Stimulated activated CD4-positive, alpha-beta T cell treated with anti-CD3 and anti-CD28 coated beads, TNF-alpha, amount 100 ng/mL, for 1 hour (primary cell): ENCODE measurements at places on chromosomes 2 and 18.

GRCh38 chr2:156322051-156322685 is 10.4 kb downstream of the NR4A2 start:
- DNase-seq = no peak

GRCh38 chr2:20486571-20486970 is 39.7 kb downstream of the RHOB start:
- DNase-seq = no peak

DNA sequence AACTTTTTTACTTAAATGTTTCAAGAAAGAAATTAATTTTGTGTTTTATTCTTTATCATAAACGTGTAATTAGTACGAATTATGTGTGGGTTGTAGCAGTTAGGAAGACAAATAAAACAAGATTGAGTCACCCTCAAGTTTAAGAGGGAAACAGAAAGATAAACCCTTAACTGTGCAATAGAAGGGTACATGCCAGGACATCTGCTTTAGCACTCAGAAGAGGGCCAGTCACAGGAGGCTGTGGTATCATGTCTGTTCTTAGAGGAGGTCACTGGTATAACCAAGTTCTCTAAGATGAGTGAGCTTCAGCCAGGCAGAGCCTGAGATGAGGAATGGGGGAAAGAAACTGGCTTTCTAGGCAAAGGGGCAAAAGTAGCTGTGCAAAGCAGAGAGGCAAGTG is 42.4 kb upstream of the GRHL1 start:
- DNase-seq = no peak

DNA sequence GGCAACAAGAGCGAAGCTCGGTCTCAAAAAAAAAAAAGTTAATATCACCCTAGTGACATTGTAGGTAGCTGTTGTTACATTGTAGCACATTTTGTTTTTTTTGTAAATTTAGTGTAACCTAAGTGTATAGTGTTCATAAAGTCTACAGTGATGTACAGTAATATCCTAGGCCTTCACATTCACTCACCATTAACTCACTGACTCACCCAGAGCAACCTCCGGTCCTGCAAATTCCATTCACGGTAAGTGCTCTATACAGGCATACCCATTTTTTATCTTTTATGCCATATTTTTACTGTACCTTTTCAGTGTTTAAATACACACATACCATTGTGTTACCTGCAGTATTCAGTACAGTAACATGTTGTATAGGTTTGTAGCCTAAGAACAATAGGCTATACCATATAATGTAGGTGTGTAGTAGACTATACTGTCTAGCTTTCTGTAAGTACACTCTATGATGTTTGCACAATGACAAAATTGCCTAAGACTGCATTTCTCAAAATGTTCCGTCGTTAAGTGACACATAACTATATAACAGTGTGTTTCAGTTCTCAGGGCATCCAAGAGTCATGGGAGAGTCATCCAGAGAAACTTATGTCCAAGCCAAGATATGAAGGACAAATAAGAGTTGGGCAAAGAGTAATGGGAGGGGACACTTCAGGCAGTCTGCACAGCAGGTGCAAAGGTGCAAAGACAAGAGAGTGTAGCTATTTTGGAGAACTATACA is 68.4 kb downstream of the TANK start:
- DNase-seq = no peak

- DNase-seq = no peak
Measured at GRCh38 chr2:188466761-188467160, 175.1 kb downstream of the GULP1 start.

GRCh38 chr2:118539290-118539689 is 308.2 kb downstream of the EN1 start:
- no peak for DNase-seq

GRCh38 chr2:213224366-213224765 is 59.9 kb upstream of the SPAG16 start:
- DNase-seq = no peak

GRCh38 chr2:108215794-108216211 is 24.0 kb upstream of the SULT1C3 start:
- no peak for DNase-seq

DNA sequence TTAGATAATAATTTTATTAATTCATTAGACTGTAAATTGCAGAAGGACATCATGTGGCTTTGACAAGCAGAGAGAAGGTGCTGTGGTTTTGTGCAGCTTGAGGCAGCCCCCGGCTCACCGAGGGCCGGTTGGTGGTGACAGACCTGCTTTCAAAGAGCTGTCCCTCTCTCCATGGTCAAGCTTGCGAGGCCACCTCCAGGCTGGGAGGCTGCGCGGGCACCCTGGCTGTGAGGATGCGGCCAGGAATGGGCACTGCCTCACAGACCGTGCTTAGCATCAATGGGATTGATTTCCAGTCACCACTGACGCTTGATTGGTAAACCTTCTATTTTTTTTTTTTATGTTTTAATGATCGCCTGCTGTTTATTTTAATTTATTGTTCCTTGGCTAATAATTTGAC is 690.9 kb downstream of the GALR1 start:
- no peak for DNase-seq

- no peak for DNase-seq
Measured at GRCh38 chr18:77181950-77182707, 49.5 kb upstream of the MBP start.

GRCh38 chr2:236971131-236971821 is 114.4 kb upstream of the COPS8 start:
- no peak for DNase-seq

GRCh38 chr2:120722246-120722567 is 13.5 kb upstream of the GLI2 start:
- no peak for DNase-seq

GRCh38 chr2:198973181-198973580 is 484.6 kb downstream of the SATB2 start:
- no peak for DNase-seq

DNA sequence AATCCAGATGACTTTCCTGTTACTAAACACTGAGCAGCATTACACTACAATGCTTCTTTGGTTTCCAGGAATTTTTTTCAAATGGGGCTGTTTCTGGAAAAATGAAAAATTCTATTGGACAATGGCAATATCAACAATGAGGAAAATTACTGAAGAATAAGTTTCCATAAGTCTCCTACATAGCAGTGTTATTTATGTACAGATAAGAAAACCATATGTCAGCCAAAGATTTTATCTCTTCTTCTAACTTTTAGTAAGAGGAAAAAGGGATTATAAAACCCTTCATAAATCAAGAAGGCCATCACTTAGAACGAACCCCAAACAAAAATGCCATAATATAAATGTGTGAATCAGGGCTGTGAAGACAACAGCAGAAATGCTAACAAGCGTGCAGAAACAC is 31.6 kb upstream of the NOSTRIN start:
- DNase-seq = no peak

DNA sequence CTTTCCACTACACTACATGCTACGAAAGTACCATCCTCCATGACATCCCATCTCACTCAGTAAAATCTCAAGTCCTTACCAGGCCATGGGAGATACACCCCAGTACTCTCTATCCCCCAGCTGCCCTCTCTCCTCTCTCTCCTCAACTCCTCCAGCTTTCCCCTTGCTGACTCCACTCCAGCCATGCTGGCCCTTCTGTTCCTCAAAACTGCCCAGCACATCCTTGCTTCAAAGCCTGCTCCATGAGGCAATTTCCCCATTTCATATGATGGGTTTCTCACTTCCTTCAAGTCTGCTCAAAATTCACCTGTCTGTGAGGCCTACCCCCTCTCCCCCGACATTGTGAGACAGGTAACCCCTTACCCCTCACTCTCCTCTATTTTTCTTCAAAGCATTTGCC is 8.6 kb downstream of the CHN1 start:
- DNase-seq = no peak

DNA sequence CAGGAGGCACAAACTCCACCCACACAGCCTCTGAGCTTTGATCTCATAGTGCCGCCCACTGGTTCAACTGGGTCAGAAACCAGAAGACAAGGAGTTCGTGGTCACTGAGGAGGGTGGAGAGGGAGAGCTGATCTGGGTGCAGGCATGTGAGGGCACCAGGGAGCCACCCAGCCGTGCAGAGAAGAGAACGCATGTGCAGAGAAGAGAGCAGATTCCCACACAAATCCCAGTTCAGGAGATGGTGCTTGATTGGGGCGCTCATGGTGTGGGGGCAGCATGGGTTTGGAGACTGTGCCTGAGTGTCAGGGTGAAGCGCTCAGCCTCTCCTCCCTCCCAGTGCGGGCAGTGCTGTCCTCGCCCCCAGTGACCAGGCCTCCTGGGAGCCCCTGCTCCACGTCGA is 375.2 kb upstream of the MYT1L start:
- no peak for DNase-seq

GRCh38 chr2:131050896-131051295 is 42.4 kb downstream of the FAM168B start:
- no peak for DNase-seq
